PC-3 (cell line): ENCODE measurements at places on chromosomes 1 and 21. TPM values are rescaled to one million over a fixed set of nuclear protein-coding genes. Genes with fewer than 3 reads are reported as not detected.

Gene KCNE2
- total RNA-seq = not detected in 2 replicates

Gene FCGR3A
- total RNA-seq = not detected in 2 replicates

Gene GBP5
- total RNA-seq = not detected in 2 replicates

Gene KIAA0040
- 17.8 and 19.4 TPM in 2 replicates for total RNA-seq

Gene SH3GLB1
- 23.3 and 25.0 TPM in 2 replicates for total RNA-seq

Gene MCM3AP
- total RNA-seq = 105 and 140 TPM in 2 replicates

Gene MSH4
- 0.17 TPM in 1 of 2 replicates, not detected in the other for total RNA-seq

DNA sequence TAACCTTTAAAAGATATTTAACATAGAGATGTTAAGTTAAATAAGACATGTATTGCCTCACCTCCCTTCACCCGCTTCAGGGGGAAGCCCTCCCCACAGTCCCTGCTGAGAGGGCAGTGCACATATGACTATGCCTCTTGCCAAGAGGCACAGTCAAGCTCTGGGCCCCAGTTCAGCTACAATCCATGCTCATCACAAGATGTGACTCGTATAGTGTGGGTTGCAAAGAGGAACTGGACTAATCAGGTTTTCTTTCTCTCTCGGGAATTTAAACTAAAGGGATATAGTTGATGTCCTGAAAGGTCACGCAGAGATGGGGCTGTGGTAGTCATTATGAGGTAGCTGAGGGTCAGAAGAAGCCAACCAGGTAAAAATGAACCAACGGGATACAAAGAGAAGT is 35.6 kb downstream of the LYST start:
- DNase-seq = peak; percentile 17

DNA sequence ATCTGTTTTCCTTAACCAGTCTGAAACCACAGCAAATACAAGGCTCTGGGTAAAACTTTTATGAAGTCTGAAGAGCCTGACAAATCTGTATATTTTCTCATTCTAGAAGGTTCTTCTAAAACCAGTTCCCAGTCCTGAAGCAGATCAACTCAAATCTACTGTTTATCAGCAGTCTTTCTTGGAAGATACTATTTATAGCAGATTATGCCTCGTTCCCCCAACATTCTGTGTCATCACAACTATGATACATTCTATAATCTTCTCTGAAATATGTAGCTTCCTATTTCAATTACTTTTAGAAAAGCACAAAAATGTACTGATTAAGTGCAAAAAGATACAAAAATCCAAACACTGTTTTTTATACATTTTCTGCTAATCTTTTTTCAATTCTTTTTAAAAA is 67.5 kb downstream of the NIBAN1 start:
- DNase-seq = no peak

- DNase-seq = peak; percentile 63
These were observed 2.0 kb upstream of the ATF3 start for GRCh38 chr1:212606395-212607205.

GRCh38 chr1:89552471-89553081 is 27.9 kb downstream of the LRRC8B start:
- DNase-seq = no peak

- DNase-seq = no peak
These were observed 9.9 kb downstream of the GIPC2 start for GRCh38 chr1:78055565-78056132.

- no peak for DNase-seq
These were observed 14.6 kb downstream of the SLC66A1 start for GRCh38 chr1:19326748-19327065.

GRCh38 chr1:158150523-158150922 is 30.2 kb upstream of the CD1D start:
- DNase-seq = no peak

DNA sequence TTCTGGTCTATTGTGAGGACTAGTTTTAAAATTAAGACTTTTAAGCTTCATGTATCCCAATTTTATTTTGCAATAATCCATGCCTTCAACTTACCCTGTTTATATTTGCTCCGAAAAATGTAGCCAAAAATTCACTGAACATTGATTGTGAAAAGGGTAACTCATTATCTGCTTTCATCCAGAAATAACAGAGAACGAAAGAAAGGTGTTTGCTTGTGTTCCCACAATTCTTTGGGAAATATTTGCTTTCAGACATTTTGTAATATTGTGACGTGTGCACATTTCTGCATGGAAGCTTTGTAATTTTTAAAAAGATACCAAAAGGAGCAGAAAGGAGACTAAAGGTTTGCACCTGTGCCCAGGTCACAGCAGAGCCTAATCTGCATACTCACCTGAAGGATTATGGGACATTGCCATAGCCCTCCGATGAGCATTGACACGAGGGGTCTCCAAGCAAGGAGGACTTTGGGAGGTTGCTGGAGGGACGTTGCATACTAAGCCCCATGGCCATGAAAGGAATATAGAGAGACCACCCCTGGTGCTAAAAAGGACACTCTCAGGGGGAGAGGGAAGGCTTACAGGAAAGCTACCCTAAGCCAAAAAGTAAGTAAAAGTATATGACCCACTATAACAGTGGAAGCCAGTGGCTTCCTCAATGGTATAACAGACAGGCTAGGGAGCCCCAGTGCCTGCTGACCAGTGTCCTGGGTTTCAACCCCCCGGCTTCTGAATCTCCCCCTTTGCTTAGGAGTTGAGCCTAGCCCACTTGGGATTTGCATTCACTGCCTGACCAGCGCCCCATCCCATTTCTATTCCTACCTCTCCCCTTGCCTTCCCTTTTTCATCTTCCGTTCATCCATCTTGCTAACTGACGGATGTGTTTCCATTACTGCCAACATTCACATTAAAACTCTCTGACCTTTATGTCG is 148.6 kb upstream of the ZC3H12A start:
- peak; percentile 12 for DNase-seq

DNA sequence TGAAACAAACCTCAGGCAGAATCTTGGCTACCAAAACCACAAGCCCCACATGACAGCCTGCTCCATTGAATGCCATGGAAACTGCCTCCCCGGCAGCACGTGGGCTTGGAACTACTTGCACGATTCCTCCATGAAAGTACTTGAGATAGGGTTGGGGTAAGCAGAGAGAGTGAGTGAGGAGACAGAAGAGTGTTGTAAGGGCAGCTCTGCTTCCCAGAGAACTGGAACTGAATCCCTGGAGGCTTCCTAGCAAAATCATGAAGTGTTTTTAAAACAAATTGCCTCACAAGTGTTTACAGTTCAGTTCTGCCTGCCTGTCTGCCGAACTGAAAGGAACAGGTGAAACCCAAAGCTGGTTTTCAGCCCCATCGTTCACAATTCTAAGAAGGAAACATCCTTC is 35.3 kb upstream of the DNASE2B start:
- DNase-seq = no peak

DNA sequence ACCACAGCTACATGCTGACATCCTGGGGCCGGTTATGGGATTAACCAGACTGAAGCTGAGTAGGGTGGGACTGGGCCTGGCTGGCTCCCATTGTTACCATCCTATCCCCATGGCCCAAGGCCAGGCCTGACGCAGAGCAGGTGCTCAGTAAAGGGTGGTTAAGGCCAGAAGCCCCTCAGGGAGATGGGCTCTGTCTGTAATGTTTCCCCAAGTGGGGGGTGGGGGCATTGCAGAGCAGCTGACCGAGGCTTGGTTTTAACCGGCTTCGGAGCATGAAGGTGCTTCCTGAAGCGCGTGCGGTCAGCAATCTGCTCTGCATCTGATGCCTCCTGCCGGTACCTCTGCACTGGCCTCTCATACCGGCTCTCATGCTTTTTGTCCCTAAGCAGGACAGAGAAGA is 83.4 kb upstream of the ACTL8 start:
- DNase-seq = no peak

DNA sequence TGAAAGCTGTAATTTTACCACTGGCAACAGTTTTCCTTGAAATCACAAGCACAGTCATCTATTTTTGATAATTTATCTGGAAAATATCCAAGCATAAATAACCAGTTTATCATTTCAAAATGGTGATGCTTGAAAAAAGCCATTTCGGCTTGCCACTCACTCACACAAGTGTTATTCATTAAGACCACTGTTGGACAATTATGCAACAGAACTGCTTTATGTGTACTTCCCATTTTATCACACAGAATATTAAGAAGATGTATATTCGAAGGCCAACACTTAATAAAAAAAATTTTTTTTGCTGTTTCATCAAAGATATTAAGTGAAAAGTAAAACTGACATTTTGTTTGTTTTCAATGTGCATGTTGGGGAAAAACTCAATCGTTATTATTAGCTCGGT is 62.3 kb downstream of the EIF4G3 start:
- DNase-seq = no peak

DNA sequence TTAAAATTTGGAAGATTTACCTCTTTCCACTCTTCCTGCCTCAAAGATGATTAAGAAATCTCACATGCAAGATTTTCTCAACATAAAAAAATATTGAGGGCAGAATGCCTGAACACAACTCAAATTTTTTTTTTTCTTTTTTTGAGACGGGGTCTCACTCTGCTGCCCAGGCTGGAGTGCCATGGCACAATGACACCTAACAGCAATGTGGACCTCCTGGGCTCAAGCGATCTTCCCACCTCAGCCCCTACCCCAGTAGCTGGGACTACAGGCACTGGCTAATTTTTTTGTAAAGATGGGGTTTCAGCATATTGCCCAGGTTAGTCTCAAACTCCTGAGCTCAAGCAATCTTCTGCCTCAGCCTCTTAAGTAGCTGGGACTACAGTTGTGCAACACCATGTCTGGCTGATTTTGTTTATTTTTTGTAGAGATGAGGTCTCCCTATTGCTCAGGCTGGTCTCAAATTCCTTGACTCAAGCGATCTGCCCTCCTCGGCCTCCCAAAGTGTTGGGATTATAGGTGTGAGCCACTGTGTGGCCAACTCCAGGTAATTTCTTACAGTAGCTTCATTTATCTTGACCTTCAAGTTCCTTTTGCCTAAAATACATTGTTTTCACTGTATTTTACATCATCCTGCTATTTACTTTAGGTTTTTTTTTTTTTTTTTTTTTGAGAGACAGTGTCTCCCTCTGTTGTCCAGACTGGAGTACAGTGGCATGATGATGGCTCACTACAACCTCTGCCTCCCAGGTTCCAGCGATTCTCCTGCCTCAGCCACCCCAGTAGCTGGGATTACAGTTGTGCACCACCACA is 10.4 kb downstream of the NUCKS1 start:
- DNase-seq = no peak

DNA sequence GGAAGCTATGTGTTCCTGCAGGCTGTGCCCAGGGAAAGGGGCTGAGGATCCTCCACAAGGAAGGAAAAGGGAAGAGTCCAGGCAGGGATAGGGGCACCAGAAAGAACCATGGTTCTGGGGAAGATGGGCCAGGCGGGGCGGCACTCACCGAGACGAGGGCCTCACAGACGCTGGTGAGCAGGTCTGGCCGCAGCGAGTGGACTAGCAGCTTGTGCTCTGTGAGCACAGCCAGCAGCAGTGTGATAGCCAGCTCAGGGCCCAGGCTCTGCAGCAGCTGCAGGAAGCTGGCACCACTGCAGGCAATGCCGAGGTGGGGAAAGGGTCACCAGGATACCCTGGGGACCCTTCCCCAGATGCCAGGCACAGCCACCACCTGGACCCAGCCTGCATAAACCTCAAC is 5.8 kb downstream of the DENND4B start:
- DNase-seq = no peak

DNA sequence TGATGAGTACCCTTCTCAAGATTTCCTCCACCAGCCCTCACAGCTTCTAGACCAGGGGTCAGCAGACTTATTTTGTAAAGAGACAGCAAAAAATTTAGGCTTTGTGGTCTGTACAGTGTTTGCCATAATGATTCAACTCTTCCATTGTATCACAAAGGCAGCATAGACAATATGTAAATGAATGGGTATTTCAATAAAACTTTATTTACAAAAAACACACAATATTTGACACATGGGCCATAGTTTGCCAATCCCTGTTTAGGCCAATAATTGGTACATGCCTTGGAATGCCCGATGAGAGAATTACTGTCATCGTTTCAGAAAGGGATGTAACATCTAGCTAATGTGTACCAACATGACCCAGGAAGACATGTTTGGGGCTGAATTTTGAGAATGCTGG is 178.9 kb upstream of the GALNT2 start:
- DNase-seq = no peak

DNA sequence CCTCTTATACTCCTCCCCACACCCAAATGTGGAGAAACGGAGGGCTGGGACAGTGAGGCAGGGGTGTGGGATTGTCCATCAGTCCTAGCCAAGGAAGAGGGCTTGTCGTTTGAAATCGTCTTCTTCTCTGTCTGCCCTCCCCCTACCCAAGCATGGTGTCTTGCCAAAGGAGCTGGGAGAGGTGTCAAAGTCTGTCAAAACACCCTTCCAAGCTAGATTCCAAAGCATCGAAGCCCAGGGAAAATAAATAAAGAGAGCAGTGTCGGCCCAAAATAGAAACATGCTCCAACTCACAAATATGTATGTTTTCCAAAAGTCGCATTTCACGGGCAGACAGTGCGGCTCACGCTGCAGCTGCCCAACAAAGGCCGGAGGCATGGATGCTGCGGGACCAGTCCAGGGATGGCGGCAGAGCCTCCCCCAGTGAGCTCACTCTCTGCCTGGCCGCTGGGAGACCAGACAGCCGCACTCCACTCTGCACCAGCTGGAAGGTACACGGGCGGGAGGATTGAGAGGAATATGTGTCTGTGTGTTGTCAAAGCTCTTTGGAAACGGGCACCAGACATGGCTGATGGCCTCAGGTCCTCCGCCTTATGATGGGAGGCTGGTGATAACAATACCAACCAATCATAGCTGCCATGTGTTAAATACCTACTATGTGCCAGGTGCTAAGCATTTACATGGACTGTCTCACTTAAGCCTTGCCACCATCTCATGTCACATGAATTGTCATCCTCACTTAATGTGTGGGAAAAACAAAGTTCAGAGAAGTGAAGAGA is 3.9 kb downstream of the DISP3 start:
- DNase-seq = no peak

DNA sequence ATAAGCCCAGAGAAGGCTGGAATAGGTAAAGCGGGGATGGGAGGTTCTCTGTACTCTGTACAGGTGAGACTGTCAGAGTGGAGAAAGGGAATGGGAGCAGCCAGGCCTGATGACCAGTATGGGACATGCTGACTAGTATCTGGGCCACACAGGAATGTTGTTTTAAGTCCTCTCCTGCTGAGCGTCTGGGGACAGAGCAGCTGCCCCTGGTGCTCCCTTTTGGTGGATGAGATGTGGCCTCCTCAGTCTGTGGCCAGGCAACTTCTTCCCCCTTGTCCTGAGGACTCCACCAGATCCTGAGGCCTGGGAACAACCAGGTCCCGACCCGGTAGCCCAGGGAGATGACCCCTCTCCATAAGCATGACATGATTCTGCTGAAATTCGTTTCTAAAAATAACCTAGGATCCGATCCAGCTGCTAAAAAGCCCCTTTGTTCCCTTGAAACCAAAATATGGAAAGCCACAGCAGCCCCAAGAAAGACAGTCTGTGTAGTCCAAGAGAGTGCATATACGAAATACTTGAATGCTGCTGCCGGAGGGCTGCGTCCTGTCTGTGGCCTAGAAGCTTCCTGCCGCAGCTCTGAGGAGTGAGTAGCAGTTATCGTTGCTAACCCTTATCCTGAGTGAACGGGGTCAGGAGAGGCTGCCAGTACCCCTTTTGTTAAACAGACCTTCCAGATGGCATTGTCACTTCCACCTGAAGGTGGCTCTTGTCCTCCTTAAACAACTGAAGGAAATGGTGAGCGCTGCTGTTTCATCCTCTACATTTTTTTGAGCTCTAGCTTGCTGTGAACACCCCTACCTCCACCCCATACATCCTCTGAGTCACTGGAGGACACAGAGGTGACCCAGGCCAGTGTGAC is 47.1 kb downstream of the ATP2B4 start:
- DNase-seq = peak; percentile 98

GRCh38 chr1:21518774-21519455 is 9.7 kb downstream of the ALPL start:
- DNase-seq = no peak

GRCh38 chr1:180579961-180580611 is 21.3 kb downstream of the OVAAL start:
- DNase-seq = peak; percentile 17
